ENCODE measurements at places on chromosomes 13 and 19.

DNA sequence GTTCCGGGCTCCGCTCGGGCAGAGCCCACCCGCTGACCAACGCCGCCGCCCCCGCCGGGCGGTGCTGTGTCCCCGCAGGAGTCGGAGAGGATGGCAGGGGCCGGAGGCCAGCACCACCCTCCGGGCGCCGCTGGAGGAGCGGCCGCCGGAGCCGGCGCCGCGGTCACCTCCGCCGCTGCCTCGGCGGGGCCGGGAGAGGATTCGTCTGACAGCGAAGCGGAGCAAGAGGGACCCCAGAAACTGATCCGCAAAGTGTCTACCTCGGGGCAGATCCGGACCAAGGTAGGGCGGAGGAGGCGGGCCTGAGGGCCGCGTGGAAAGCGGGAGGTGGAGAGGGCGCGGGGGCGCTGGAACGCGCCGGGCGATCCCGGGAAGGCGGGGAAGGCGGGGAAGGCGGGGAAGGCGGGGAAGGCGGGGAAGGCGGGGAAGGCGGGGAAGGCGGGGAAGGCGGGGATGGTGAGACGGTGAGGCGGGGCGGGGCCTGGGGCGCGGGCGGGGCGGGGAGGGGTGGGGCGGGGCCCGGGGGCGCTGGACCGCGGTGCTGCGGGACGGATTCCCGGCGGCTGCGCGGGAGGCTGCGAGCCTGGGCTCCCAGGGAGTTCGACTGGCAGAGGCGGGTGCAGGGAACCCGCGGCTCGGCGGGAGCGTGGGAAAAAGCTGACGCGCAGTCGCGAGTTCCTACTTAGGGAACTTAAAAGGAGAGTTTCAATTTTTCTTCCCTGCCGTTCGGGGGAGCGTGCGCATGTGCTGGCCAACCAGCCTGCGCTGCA is 421 bp downstream of the DGKH start:
- peak; percentile 64 for DNase-seq

- DNase-seq = no peak
Observed at GRCh38 chr19:13015361-13016223, 20.3 kb downstream of the NFIX start.

GRCh38 chr13:58190577-58190976 is 559.0 kb downstream of the PCDH17 start:
- DNase-seq = no peak

GRCh38 chr19:15433519-15434069 is 14.8 kb upstream of the AKAP8L start:
- no peak for DNase-seq

GRCh38 chr19:33089010-33089409 is 8.0 kb downstream of the GPATCH1 start:
- DNase-seq = no peak

DNA sequence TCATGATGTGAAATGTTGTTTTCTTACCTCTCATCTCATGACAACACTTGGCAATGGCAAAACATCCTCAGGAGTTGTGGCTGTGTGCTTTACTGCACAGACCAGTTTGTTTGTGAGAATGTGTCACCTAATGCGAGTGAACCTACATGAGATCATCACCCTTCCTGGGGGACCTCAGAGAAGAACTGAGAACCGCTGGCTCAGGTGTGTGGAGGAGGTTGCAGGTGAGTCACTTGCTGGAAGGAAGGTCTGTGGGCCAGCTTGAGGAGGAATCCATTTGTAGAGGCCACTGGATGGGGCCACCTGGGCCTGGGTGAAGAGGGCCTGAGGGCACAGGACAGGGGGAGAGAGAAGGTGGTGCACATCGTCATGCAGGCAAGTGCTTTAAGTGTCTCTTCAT is 3.0 kb upstream of the CEACAM1 start:
- DNase-seq = no peak

GRCh38 chr13:98158172-98158899 is 15.4 kb downstream of the FARP1 start:
- no peak for DNase-seq

- DNase-seq = peak; percentile 23
Observed at GRCh38 chr13:105410602-105411001, 1124.9 kb downstream of the EFNB2 start.

GRCh38 chr19:48737360-48737998 is 2.9 kb downstream of the RASIP1 start:
- no peak for DNase-seq

DNA sequence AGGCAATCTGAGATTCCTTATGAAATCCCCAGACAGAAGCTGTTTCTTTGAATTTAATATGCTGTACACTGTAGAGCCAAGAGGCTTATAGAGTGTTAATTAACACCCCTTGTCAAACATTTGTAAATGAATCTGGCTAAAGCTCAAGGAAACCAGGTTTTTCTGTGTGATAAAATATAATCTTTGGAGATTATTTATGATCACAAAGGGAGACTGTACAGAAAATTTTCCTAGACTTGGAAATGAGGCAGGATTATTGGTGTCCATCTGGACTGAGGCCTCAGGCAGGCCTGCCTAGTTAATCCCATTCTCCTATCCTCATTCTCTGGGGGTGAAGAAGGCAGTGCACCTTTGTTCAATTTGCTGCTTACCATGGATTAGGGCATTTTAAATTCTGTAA is 17.8 kb downstream of the KL start:
- no peak for DNase-seq

DNA sequence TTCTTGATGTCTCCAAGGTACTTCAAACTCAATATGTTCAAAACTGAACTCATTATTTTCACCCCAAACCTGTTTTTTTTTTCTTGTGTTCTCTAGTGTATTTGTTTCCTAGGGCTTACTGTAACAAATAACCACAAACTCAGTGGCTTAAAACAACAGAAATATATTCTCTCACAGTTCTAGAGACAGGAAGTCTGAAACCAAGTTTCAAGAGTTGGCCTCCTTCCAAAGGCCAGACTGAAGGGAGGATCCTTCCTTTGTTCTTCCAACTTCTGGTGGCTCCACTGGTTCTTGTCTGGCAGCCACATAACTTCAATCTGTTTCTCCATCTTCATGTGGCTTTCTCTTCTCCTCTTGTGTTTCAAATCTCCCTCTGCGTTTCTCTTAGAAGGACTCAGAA is 62.0 kb upstream of the PDCD5 start:
- DNase-seq = no peak

GRCh38 chr13:26688286-26688685 is 72.3 kb downstream of the GPR12 start:
- DNase-seq = no peak

- DNase-seq = no peak
Observed at GRCh38 chr13:112696869-112697465, 7.1 kb downstream of the ATP11A start.

- no peak for DNase-seq
Observed at GRCh38 chr13:113088691-113089020, 16.9 kb upstream of the F7 start.

- no peak for DNase-seq
Observed at GRCh38 chr13:45316338-45316737, 24.6 kb downstream of the TPT1 start.

- DNase-seq = no peak
Observed at GRCh38 chr19:2227415-2228156, 8.5 kb downstream of the PLEKHJ1 start.

DNA sequence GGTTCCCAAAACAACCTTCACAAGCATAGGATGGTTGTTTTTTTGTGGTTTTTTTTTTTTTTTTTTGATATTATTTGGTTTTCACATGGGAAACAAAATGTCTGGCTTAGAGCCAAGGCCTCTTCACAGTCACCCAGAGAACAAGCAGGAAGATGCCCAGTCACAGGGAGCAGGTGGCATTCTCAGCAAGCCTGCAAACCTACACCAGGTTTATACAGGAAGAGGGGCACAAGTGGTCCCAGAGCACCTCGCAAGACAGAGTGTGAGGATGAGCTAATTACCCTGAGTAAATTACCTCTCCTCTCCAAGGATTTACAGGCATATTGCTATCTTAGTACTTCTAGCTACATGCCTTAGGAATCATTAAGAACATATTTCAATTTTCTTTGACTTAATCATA is 1375.6 kb downstream of the EFNB2 start:
- no peak for DNase-seq

- no peak for DNase-seq
Observed at GRCh38 chr19:16516381-16516780, 20.2 kb downstream of the C19orf44 start.

- peak; percentile 39 for DNase-seq
Observed at GRCh38 chr13:97028441-97029299, 34.4 kb upstream of the OXGR1 start.

DNA sequence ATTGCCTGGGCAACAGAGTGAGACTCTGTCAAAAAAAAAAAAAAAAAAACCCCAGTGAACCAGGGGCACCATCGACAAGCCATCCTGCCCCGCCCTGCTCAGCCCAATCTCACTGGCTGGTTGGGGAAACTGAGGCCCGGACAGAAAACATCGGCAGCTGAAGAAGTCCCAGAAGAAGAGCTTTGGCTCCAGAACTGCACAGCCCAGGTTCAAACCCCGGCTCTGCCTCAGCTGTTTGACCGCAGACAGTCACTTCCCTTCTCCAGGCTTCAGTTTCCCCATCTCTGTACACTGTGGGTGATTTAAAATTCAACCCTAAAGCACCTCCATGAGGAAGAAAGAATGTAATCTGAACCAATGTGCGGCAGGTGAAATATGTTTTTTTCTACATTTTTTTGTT is 9.4 kb upstream of the SEMA6B start:
- no peak for DNase-seq

DNA sequence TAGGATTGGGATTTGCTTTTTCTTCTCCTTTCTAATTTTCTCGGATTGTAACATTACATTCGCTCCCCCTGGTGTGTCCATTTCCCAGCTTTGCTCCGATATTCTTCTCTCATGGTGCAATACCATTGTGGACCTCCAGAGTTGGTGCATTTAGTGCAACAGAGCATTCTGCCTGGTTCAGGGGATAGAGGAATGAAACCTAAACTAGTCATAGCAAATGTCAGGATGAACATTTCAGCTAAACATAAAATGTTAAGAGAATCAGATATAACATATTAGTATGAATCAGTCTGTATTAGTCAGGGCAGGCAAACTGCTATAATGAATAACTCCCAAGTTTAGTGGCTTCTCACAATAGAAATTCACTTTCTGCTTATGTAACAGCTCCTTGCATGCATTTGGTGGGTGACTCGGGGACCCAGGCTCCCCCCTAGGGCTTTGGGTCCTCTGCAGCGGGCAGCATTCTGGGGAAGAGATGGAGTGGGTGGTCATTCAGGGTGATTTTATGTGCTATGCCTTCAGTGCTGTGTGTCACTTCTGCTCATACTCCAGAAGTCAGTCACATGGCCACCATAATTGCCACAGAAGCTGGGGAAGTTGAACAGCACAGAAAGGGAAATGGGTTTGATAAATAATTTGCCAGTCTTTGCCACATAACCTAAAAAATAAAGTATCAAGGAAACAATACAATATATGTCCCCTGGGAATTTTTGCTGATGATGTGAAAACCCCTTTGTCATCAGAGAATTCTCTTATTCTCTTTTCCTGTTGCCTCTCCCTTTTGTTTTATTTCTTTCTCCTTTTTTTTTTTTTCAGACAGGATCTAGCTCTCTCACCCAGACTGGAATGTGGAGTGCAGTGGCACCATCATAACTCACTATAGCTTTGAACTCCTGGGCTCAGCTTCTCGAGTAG is 111.0 kb downstream of the HSPH1 start:
- no peak for DNase-seq

DNA sequence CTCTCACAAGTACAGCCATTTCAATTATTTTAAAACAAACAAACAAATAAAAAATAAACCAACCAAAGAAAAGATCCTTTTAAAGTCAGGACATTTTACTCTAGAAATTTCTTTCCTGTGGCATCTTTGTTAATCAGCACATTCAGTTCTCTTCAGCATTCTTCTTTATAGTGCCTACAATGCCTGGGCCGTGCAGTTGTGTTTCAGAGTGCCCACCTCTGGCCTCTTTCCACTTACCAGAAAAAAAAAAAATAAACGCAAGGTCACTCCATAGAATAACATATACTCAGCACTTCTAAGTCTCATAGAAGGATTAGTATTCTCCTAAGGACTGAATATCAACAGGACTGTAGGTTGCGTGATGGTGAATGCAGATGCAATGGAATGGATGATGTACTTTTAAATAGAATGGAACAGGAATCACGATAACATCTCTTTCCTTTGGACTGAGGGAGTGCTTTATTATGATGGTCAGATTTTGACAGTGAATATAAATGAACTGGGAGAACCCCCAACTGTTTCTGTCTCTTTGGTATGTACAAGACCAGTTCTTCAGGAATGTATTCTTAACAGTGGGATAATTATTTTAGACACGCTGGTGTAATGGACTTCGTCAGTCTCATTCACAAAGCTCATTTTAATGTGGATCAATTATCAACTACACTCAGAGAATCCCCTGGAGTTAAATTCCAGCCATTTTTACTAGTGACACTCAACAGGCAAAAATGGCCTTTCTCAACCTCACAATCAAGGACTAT is 125.0 kb upstream of the NBEA start:
- no peak for DNase-seq

DNA sequence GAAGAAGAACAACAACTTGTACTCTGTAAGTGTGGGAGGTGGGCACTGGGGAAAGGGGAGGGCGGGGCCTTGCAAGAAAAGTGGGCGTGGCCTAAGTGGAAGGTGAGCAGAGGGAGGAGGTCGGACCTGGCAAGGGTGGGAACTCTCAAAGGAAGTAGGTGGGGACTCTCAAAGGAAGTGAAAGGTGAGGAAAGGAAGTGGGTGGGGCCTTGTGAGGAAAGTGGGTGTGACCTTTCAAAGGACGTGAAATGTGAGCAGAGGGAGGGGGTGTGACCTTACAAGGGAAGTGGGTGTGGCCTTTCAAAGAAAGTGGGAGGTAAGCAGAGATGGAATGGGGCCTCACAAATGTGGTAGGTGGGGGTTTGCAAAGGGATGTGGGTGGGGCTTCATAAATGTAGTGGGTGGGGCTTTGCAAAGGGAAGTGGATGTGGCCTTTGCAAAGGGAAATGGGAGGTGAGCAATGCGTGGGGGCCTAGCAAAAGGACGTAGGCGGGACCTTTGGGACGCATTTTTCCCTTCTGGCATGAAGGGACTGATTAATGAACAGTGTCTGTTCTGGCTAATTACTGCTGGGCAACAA is 25.9 kb downstream of the ACSBG2 start:
- peak; percentile 29 for DNase-seq

DNA sequence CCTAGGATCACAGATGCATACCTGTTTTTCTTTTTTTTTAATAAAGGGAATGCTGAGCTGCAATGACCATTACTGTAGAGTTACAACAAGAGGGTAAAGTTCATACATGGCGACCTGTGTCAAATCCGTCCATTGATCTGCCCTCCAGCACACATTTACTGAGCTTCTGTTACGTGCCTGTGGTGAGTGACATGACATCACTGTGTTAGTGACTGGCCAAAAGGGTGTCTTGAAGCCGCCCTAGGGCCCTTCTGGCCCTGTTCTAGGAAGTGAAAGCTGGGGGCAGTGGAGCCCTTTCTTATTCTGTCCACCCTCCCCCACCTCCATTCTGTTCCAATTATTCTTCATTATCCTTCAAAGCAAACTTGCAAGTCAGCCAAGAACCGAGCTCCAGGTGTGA is 66.3 kb downstream of the ZIC5 start:
- no peak for DNase-seq

GRCh38 chr13:67806796-67807195 is 576.7 kb upstream of the PCDH9 start:
- DNase-seq = no peak

GRCh38 chr13:102721800-102722231 is 27.0 kb upstream of the METTL21C start:
- no peak for DNase-seq

- DNase-seq = no peak
Observed at GRCh38 chr13:110387451-110388107, 80.5 kb downstream of the COL4A2 start.

GRCh38 chr13:95588721-95589120 is 36.2 kb downstream of the CLDN10 start:
- no peak for DNase-seq

- DNase-seq = no peak
Observed at GRCh38 chr19:48844472-48844871, 8.2 kb upstream of the HSD17B14 start.
